ENCODE measurements at places on chromosomes 4 and X. TPM values are rescaled to one million over a fixed set of nuclear protein-coding genes. Genes with fewer than 3 reads are reported as not detected.

DNA sequence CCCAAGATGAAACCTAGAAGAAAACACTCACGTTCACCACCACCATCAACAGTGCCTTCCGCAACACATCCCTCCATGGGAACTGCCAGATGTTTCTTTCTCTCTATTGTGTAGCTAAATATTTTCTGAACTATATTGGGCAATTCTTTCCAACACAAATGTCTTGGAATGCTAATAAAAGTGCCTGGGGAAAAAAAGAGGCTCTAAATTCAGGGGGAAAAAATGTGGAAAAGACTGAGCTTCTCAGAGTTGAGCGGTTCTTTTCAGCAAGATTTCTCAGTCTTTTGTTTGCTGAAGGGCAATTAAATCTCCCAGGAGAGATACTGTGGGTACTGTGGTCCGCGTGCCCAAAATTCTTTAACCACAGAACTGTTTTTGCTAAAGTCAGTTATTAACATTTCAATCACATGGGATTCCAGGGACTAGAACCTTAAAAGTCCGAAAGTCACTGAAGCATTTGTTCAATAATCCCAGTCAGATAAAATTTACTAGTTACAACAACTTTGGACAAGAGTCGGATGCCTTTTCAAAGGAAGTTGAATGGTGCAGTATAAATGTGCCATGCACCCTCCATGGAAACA is 51.9 kb upstream of the DHRSX start:
- H3K27ac ChIP-seq: no peak overlapping the region
- DNase-seq: no peak
- H3K36me3 ChIP-seq: no peaks in the 10 kb centered on the region
- H3K4me3 ChIP-seq: no peak overlapping the region

DNA sequence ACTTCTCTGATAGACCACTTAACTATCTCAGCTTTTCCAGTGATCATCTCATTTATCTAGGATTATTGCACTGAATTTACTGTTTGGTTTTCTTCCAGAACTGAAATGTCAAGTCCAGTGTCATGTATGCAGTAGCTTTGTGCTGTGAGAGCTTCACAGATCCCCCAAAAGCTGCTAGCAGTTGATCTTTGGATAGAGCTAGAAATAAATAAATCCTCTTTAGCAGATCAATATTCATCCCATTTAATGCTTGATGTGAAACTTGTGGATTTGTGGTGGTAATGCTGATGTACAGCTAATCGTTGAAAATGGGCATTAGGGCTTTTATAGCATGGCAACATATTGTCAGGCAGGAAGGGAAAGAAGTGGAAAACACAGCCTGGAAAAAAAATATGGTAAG is 509.6 kb upstream of the FAM241A start:
- no peak overlapping the region for H3K27ac ChIP-seq
- no peaks in the 10 kb centered on the region for H3K36me3 ChIP-seq
- no peak overlapping the region for H3K4me3 ChIP-seq
- peaks cover 6% of the 10 kb centered on the region for H3K27me3 ChIP-seq

- H3K4me1 ChIP-seq: no peaks in the 10 kb centered on the region
- H3K27ac ChIP-seq: no peak overlapping the region
- H3K4me3 ChIP-seq: no peak overlapping the region
- no peaks in the 10 kb centered on the region for H3K36me3 ChIP-seq
- H3K27me3 ChIP-seq: no peaks in the 10 kb centered on the region
These were observed 49.2 kb downstream of the CEP44 start for GRCh38 chr4:174332741-174333493.

- no peak overlapping the region for H3K4me3 ChIP-seq
- no peak for DNase-seq
- H3K36me3 ChIP-seq: no peaks in the 10 kb centered on the region
- no peaks in the 10 kb centered on the region for H3K27me3 ChIP-seq
These were observed 72.4 kb upstream of the ZCCHC13 start for GRCh38 chrX:74231625-74232024.

DNA sequence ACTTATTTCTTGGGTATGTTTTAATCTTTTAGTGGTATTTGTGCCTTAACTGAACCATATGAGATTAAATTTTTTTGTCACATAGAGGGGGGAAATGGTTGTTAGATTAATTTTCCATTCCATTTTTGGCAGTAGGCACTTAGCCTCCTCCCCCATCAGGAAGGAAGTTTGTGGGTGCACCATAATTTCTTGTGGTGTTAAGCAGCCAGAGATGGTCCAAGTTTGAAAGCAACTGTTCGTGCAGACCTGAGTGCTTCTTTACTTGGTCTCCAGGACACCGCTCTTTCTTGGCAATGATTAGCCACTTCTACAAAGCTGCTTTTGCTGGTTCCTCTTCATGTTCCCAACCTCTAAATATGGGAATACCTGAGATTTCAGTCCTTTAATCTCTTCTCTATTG is 92.7 kb upstream of the RPL34 start:
- no peaks in the 10 kb centered on the region for H3K4me1 ChIP-seq
- no peaks in the 10 kb centered on the region for H3K27me3 ChIP-seq
- H3K27ac ChIP-seq: no peak overlapping the region
- H3K36me3 ChIP-seq: no peaks in the 10 kb centered on the region
- no peak overlapping the region for H3K4me3 ChIP-seq

GRCh38 chr4:6834867-6835266 is 52.3 kb downstream of the KIAA0232 start:
- no peak overlapping the region for H3K4me3 ChIP-seq
- peaks cover 12% of the 10 kb centered on the region for H3K36me3 ChIP-seq
- no peak overlapping the region for H3K27ac ChIP-seq

DNA sequence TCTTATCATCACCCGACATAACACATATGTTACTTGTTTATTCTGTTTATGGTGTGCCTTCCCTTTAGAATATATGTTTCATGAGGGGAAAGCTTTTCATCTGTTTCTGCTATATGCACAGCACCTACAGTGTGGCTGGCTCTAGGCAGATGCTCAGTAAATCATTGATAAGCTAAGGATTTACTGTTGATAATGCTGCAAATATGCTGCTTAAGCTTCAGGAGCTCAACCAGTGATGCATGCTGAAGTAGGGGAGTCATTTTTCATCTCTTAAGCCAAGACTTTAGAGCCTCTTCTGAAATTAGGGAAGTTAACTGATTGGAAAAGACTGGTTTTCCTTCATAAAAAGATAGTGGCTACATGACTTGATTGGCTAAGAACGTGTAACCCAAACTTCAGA is 16.4 kb downstream of the FAT4 start:
- no peaks in the 10 kb centered on the region for H3K36me3 ChIP-seq
- no peaks in the 10 kb centered on the region for H3K27me3 ChIP-seq
- H3K4me3 ChIP-seq: no peak overlapping the region
- no peaks in the 10 kb centered on the region for H3K4me1 ChIP-seq
- no peak overlapping the region for H3K27ac ChIP-seq
- no peak for DNase-seq

The MGAT4D gene
- total RNA-seq: not detected

The XK gene
- 2.6 TPM for total RNA-seq

Data from adrenal gland (tissue), 19 donors.